ENCODE measurements at places on chromosomes 4 and X.

DNA sequence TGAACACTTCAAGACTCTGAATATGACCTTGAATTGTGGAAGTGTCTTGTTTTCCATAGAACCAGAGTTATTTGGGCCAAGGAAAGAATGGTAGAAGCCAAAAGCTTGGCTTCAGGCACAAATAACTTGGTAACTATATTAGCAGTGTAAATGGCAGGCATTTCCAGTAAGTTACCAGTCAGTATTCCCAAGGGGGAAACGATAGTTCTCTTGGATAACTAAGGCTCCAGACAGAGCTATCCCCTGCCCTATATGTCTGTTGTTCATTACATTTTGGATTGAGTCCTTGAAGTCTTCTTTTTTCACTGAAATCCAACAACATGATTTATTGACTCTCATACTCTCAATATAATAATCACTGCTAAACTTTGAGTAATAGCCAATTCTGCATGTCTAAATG lies 364.1 kb downstream of the MAGEB5 start:
- DNase-seq = no peak

GRCh38 chr4:90889171-90889570 lies 762.0 kb downstream of the CCSER1 start:
- peak; percentile 32 for DNase-seq

DNA sequence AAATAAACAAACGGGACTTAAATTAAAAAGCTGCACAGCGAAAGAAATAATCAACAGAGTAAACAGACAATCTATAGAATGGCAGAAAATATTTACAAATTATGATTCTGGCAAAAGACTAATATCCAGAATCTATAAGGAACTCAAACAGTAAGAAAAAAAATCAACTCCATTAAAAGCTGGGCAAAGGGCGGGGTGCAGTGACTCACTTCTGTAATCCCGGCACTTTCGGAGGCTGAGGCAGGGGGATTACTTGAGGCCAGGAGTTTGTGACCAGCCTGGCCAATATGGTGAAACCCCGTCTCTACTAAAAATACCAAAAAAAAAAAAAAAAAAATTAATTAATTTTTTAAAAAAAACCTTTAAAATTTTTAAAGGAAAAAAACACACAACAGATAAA lies 109.0 kb downstream of the ATP11C start:
- DNase-seq = peak; percentile 63

DNA sequence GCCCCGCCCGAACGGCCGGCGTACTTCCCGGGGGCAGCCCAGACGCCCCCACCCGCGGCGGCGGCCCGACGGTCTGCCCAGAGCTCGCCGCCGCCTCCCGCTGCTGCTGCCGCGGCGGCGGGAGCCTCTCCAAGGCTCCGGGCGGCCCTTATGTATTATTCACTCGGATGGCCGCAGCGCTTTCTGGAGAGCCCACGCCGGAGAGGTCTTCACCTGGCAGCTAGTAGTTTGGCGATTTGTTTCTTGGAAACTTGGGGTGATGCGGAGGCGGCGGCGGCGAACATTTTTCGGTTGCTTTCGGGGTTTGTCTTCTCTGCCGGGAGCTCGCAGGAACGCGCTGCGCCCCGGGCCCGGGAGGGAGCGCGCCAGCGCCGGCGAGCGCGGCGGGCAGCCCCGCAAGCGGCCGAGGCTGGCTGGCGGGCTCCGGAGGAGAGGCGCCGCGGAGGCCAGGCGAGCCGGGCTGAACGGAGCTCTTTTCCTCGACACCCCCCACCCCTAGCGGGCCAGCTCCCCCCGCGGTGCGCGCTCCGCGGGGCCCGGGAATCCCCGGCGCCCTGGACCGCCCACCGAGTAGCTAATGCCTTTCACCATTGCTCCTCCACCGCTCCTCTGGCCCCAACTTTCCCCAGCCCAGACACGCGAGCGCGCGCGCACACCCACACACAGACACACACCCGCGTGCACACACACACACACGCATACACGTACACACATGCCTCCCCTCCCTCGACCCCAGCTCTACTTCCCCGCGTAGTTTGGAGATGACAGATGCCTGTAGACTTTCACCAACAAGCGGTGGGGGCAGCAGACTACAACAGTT lies 113.5 kb downstream of the DHX15 start:
- DNase-seq = peak; percentile 54

DNA sequence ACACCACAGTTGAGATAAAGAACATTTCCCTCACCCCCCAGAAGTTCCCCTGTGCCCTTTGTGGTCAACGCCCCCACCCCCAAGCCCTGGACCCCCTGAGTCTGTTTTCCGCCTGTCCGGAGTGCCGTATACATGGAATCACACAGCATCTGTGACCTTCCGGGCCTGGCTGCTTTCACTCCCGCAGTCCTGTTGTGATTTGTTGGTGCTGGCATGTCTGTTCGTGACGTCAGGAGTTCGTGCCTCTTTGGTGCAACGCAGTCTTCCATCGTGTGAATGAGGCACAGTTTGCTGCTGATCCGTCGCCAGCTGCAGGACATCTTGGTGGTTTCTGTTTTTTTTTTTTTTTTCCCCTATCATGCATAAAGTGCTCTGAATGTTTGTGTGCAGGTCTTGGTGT lies 62.1 kb downstream of the PSAPL1 start:
- DNase-seq = no peak

- DNase-seq = no peak
These were observed 152.2 kb downstream of the GRID2 start for GRCh38 chr4:92455951-92456350.

- DNase-seq = no peak
These were observed 146.0 kb downstream of the PJA1 start for GRCh38 chrX:69019073-69019890.

DNA sequence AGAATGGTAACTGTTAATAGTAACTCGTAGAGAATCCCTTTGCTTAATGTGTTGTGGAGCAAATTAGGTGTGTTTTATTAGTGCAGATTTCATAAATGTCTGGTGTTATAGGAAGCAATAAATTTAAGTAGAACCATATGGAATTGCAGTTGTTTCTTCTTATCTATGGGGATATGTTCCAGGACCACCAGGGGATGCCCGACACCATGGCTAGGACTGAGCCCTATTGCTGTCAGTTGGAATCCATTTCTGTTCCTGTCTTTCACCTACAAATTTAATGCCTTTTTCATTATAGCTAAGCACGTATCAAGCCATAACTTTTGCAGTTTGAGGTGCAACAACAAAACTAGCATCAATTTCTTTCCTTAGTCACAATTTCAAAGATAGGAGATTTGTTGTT lies 72.5 kb downstream of the DDIT4L start:
- DNase-seq = no peak

DNA sequence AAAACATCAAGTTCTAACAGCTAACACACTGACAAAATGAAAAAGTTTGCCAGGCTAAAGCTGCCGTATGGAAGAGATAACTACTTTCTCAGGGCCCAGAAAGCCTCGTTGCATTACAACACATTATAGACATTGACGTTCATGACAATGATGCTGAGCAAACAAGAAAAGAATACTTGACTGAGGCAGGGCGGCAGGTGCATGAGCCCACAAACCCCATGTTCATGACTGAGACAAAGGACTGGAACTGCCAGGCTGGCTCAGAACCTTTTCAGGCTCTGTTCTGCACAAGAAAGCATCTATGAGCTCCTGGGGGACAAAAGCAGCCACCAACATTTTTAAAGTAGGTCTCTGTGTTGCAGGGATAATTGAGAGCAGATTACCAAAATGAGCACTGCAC lies 13.6 kb downstream of the TLR6 start:
- no peak for DNase-seq

- DNase-seq = no peak
These were observed 66.2 kb downstream of the AGA start for GRCh38 chr4:177376024-177376423.

DNA sequence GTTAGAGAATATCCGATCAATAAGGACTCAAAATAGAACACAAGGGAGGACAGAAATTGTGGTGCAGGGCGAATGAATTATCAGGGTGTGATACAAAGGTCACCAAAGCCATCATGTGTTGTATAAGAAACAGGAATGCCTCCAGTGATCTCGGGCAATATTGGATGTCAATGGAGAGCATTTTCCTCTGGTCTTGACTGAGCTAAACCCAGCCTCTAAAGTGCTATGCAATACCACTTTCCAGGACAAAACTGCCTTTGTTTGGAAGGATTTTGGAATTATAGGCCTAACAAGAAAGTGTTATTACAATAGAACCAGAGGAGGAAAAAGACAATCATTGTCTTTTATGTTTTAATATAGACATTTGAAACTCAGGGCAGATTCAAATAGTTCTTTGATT lies 281.7 kb downstream of the CHM start:
- DNase-seq = no peak

- no peak for DNase-seq
These were observed 46.6 kb downstream of the FAM193A start for GRCh38 chr4:2583092-2583491.

- DNase-seq = no peak
These were observed 82.6 kb downstream of the HADH start for GRCh38 chr4:108072300-108072699.

DNA sequence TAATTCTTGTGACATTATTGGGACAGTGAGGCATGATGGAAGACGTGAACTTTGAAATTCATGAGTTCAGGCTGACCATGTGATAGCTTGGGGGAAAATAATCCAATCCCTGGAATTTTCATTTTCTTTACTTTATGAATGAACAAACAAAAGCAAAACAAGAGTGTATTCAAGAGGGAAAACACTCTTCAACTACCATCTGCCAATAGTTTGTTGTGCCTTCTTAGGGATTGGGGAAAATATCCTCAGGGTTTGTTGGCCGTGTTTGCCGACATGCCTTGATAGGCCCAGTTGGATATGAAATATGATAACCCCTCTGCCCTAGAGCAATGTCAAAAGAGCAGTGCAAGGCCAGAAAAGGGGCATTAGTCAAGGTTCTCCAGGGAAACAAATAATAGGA lies 80.8 kb upstream of the CLNK start:
- DNase-seq = no peak

DNA sequence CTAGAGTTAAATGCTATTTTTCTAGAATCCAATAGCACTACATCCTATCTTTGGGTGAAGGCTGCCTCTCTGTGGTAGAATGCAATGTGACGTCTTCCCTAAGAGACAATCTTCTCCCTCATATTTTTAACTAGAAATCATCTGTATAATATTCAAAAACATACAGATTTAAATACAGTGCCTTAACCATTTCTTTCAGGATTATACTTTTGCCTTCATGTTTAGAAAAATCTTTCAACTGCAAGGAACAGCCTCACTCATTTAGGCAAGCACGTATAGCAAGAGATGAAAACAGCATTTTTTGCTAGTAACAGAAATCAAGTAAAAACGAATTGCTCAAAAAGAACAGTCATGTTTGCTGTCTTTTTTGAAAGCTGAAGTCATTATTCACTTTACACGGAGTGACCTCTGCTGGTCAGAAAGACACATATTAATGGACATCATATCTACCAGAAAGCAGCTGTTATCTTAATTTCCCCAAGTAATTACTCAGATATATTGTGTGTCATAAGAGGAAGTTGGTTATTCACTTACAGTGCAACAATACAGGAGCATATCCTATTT lies 422.3 kb downstream of the STPG2 start:
- DNase-seq = peak; percentile 24

- DNase-seq = peak; percentile 56
These were observed 109.1 kb downstream of the PTTG2 start for GRCh38 chr4:38069271-38069760.

DNA sequence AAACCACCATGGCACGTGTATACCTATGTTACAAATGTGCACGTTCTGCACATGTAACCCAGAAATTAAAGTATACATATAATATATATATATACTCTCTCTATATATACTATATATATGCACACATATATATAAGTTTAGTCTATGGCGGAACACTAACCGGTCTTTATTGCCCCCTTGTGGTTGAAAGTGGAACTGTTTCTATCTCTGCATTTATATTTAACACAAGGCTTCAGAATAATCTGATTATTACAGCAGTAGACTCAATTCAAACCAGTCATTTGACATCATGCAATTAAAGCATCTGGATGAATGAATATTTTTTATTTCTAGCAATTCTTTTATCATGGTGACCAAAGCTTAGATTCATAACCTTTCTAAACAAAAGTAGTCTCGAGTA lies 14.6 kb downstream of the RAB9B start:
- peak; percentile 28 for DNase-seq

GRCh38 chr4:52946855-52947254 lies 84.7 kb downstream of the RASL11B start:
- DNase-seq = no peak

DNA sequence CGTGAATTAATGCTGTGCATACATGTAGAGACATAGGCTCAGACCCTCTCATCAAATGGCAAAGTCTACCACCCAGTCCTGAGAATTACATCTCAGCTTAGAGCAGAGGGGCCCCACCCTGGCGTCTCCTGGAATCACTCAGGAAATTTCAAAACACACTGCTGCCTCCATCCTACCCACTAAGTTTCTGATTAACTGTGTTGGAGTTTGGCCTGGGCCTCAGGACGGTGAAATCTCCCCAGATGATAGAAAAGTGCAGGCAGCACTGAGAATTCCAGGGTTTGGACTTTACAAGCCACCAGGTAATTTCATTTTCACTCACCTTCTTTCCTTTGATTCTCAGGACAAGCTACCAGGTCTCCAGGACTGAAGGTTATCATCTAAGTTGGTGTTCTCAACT lies 3.3 kb upstream of the FAM9C start:
- DNase-seq = no peak

- DNase-seq = no peak
These were observed 110.7 kb upstream of the ADRA2C start for GRCh38 chr4:3655485-3655884.

DNA sequence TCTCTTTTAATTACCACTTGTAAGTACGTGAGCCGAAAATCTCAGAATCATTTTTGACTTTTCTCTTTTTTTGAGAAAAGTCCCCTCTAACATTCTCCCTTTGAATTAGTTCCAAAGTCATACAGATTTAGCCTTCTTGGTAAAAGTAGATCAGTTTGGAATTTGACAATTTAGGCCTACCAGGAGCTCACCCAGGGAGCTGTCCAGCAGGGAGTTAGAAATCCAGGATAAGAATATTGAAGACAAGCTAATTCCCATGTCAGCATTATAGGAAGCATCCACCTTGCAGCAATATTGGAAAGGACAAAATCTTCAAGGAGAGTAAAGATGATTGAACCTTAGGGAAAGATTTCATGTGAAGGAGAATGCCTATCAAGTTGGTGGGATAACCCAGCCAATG lies 352.2 kb upstream of the CPEB2 start:
- peak; percentile 27 for DNase-seq

DNA sequence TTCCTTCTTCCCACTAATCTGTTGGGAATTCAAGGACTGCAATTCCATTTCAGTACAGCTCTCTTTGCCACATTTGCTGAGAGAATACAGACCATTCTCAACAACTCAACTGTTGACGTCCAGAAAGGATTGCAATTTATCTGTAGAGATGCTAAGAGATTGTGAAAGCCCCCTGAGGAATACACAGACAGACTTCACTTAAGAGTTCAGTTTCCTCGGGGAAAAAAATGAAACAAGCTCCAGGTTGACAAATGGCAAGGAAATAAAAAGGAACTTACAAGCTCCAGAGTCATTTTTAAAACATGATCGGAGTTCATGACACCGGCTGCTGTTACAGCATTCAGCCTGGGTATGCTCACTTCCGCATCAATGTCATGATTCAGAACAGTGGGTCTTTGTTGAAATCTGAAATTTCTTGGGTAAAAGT lies 13.8 kb downstream of the TLR10 start:
- DNase-seq = peak; percentile 15
